Suprapubic skin (tissue), 4 donors: ENCODE measurements at places on chromosomes 6 and 20.
A peak's percentile ranks its signal among the peaks of the same experiment; 100 is the strongest.

- no peak for DNase-seq
Observed at GRCh38 chr20:62580052-62580451, 62.3 kb upstream of the SLCO4A1 start.

DNA sequence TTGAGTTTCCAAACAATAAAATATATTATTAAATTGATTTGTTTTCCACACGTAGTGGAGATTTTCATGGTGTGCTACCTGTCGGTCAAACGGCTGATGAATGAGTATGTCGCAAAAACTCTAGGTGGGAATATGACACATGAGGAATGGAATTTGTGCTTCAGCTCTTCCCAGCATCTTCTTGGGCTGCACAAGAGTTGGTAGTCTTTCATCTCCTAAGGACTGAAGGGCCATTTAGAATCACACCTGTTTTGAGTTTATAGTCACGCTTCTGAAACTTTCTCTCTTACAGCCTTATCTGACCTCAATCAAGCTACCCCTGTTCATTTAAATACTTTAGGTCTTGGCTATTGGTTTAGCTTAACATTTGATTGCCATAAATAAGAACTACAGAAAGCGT lies 157.7 kb upstream of the AKAP12 start:
- no peak for DNase-seq

GRCh38 chr6:163651915-163652668 lies 237.6 kb downstream of the QKI start:
- DNase-seq: no peak

DNA sequence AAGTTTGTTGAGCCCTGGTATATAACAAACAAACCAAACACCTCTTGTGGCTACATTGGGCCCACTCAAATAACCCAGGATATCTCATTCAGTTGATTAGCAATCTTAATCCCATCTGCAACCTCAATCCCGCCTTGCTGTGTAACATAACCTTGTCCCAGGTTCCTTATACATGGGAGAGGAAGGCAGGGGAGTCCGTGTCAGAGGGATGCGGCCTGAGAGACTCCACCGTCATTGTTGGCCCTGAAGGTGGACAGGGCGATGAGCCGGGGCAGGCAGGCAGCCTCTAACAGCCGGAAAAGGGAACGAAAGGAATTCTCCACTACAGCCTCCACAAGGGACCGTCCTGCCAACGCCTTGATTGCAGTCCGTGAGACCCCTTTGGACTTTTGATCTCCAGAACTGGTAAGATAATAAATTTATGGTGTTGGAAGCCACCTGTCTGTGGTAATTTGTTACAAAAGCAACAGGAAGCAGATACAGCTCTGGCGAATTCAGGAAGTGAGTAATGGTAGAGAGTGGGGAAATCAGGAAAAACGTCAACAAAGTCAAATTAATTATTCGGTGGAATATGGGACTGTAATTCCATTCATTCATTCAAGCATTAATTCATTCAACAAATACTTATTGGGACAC lies 124.5 kb upstream of the SALL4 start:
- no peak for DNase-seq

DNA sequence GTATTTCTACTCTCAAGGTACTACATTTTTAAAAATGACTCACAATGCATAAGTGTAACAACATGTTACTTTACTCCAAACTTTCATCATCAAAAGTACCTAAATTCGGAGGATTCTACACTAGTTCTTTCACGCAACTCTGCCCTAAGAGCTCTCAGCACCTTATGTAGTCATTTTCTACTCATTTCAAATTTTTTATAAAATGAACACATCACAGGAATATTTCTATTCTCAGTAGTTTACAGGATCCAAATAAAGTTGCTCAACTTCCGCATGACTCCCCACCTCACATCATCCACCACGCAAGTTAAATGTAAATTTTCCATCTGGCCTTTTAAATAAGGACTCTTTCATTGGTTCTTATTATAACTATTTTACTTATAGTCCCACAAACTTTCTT lies 344.9 kb upstream of the MANEA start:
- no peak for DNase-seq

GRCh38 chr6:81878479-81878878 lies 126.0 kb upstream of the TENT5A start:
- DNase-seq: no peak

- no peak for DNase-seq
Observed at GRCh38 chr6:167211881-167212712, 54.3 kb upstream of the GPR31 start.

DNA sequence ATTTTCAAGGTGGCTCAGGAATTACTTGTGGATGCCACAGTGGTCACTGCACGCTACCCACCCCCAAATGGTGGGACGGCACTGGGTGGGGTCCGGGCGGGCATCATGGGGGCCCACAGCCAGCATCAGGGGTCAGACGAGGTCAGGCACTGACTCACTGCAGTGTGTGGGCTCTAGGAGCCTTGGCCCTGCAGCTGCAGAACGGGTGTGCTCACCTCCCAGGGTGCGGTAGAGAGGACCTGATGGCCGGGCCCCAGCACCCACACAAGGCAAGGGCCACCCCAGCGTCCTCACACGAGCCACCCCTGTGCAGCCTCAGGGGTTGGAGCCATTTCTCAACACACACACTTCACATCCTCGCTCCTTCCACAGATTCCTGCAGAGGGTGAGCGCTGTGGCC lies 34.3 kb downstream of the KCNQ2 start:
- DNase-seq: no peak

- DNase-seq: no peak
Observed at GRCh38 chr6:111677249-111677990, 71.7 kb upstream of the TRAF3IP2 start.

GRCh38 chr6:20328266-20328923 lies 73.3 kb upstream of the E2F3 start:
- DNase-seq: no peak

- no peak for DNase-seq
Observed at GRCh38 chr6:47749757-47750156, 32.1 kb upstream of the OPN5 start.

GRCh38 chr6:138004430-138005287 lies 102.6 kb downstream of the PERP start:
- DNase-seq: no peak

- no peak for DNase-seq
Observed at GRCh38 chr20:57200882-57201695, 65.4 kb downstream of the BMP7 start.

DNA sequence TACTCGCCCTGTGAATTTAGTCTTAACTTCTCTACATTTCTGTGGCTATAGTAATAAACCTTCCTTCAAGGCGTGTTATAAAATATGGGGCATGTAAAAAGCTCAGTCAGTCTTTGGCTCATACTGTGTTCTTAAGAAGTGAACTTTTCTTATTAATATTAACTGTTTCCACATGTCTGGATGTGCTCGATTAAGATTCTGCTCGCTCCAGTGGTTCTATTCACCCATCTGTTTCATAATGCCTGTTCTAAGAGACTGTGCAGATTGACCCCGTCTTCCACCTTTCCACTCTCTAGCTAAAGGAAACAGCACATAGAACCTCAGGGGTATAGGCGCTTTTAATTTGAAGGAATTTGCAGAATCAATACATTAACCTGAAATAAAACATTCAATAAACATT lies 99.9 kb downstream of the L3MBTL3 start:
- DNase-seq: no peak

- DNase-seq: no peak
Observed at GRCh38 chr20:21232546-21233280, 70.4 kb upstream of the XRN2 start.

- no peak for DNase-seq
Observed at GRCh38 chr6:57268294-57268640, 46.2 kb upstream of the RAB23 start.

DNA sequence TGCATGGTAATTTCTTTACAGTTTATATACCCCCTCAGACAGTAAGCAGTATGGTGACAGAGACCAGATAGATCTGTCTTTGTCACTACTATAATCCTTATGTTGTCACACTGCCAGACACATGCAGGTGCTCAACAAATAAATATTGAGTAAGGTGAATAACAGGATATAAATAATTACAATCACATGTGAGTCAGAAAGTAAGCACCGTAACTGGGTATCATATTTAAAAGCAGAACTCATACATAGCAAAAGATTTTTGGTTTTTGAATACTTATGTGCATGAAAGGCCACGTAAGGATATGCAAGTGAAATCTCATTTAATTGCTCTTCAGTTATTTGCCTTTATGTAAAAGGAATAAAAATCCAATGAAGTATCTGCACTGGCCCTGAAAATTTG lies 17.4 kb downstream of the CNBD2 start:
- no peak for DNase-seq

- DNase-seq: no peak
Observed at GRCh38 chr20:59603781-59604541, at the start of gene PHACTR3. Gene PHACTR3 (plus strand): TSS chr20:59604540. CDS start chr20:59605015, 475 bp downstream.

- no peak for DNase-seq
Observed at GRCh38 chr6:140977403-140977802, 1155.3 kb upstream of the GJE1 start.

- peak; percentile 96 for DNase-seq
Observed at GRCh38 chr6:108559097-108559883, 1.4 kb upstream of the FOXO3 start.
